ENCODE measurements at places on chromosomes 3 and 15.

DNA sequence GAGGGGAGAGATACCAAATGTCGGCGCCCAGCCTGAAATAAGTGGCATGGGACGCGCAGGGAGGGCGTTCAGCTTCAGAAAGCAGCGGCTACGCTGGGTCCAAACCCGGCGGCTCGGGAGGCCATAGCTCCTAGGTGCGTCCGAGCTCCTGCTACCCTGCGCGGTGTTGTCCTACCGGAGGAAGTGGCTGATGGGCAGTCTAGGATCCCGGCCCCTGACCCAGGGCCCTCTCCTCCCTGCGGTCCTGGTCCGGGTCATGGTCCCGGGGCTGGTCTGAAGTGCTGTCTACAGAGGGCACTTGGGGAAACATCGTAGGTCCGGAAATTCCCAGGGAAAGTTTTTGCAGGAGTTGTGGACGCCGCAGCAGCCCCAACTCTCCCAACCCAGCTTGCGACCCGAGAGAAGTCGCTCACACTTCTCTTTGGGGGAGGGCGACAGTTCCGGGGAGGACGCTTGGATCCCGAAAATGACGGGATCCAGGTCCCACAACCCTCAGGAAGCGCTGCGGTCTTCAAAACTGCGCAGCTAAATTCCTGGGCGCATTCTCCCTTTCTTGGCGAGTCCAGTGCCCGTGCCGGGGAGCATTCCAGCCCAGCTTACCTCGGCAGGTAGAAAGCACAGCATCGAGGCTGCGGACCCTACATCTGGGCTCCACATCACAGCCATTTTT lies 9.1 kb upstream of the FOXB1 start:
- DNase-seq: no peak

GRCh38 chr3:59385547-59385946 lies 335.7 kb upstream of the CFAP20DC start:
- no peak for DNase-seq

DNA sequence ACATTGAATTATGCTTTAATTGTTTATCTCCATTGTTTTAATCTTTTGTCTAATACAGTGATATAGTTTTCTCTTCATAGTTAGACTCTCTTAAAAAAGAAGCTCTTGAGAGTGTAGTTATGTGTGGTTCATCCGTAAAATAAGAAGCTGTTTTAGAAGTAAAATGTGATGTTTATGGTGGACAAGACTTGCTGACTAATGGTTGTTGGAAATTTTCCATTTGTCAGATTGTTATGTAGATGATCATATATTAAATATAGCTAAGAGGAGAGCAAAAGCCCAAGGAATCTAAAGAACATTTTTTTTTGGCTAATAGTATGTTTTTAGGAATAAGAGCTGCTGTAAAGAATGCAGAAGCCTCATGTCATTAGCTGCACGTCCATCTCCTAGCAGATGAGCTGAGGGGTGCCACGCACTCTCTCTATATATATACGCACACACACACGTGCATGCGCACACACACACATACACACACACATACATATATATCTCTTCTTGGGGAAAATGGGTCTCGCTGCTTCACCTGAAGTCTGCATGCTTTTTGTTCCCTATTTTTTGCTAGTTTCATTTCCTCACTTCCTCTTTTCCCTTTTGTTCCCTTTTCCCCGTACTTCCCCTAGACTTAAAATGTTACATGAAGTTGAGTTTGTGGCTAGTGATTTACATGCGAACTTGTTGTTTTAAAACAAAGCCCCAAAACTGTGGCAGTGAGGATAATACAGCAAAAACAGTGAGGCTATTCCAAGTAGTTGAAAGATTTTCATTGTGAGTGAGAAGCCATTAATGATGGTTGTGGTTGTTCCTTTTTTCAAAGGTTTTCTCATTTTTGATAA lies 107.8 kb downstream of the MBNL1 start:
- DNase-seq: no peak

GRCh38 chr3:178297199-178297598 lies 239.0 kb upstream of the KCNMB2 start:
- no peak for DNase-seq

- no peak for DNase-seq
Measured at GRCh38 chr15:56734013-56734635, 815 bp upstream of the ZNF280D start.

DNA sequence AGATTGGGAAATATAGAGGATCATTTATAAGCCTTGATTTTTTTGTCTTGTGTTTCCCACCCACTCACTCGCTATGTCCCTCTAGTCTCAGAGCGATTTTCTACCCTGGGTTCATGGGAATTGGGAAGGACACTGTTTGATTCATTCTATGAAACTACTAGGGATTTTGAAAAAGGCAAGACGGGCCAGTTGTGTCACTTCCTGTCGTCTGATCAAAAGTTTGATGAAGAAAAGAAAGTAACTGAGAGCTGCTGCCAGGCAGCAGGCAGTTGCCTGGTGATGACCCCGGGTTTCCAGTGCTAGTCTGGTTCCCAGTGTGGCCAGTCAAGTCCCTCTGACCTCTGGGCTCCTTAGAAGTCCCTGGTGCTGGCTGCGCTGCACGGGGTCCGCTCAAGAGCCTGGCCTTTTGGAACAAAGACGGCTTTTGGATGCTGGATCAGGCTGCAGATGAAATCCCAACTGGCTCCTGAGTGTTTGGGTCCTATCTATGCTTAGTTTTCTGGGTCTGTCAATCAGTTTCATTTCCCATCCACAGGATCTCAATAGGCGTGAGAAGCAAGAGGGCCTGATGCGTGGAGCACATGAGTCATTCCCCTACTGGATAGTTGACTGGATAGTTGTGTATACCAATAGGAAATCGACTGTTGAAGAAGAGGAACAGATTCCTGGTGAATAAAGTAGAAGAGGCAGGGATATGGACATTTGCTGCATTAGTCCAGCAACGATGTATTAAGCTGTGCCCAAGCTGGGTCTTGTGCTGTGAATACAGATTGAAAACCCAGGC lies 89.7 kb downstream of the EEFSEC start:
- no peak for DNase-seq

- DNase-seq: no peak
Measured at GRCh38 chr15:89161666-89162065, 59.7 kb downstream of the RLBP1 start.

DNA sequence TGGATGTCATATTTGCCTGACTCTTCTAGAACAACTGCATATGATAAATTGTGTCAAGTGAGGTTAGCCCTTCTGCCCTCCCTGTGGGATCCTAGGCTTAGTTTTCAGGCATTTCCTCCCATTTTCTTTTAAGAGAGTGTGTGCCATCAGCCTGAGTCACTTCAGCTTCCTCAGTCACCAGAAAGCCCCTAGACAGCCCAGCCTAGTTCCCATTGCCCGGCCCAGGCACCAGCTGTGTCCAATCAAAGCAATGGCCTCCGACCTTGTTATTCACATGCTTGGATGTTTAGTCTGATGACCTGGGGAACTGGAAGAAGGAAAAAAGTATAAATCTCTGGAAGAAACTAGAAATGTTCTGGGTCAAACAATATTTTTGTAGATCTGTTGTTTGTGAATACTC lies 221.9 kb upstream of the LRIG1 start:
- no peak for DNase-seq
